NCI-H2171 (cell line): ENCODE measurements at places on chromosomes 5 and 9.

- no peak for DNase-seq
Observed at GRCh38 chr9:32672469-32672868, 37.0 kb upstream of the TAF1L start.

GRCh38 chr5:10665799-10666198 lies 95.2 kb downstream of the DAP start:
- DNase-seq = no peak

DNA sequence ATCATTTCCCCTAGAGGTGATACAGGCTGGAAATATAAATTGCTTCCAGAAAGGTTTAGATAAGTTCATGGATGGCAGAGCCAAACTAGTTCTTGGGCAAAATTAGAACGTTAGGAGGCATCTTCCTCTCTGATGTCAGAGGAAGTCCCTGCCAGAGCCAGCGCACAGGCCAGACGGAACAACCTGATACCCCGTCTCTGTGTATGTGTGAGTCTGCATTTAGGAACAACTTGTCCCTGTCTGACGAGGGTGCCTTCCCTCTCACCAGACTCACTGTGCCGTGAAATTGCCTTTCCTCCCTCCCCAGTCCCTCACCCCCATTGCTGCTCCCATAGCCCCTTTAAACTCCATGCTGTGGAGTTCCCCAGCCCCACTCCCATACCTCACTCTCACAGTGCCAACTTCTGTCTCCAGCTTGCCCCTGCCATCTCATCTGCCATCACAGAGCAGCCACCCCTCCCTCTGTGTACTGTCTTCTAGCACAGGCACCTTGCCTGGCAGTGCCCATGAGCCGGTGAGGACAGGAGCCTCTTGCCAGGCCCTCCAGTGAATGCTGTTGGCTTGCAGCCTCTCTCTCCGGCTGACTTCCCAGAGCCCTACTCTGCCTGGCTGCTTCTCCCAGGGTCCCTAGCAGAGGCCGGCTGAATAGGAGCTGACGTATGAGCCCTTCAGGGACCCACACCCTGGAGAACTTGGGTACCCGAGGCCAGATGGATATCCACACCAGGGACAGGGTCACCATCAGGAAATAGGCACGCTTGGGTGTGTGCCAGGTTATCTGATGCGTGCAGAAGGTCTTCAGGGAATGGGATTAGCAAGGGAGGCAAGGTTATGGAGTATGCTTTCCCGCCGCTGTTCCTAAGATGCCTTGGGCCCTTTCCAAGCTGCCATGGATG lies 26.7 kb downstream of the UNC5A start:
- peak; percentile 63 for DNase-seq

DNA sequence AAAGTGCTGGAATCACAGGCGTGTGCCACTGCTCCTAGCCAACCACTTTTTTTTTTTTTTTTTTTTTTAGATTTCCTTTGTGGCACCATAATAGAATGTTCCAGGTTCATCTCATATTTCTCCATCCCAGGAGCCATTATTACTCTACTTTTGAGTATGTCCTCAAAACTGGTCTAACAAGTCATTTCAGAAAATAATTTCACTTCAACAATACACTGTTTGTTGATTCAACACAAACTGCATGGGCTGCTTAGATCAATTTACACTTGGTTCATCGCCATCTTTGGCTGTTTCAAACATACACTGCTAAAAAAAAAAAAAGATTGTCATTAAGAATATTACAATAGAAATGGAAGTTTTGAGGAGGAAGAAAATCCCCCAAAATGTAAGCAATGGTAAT lies 57.9 kb downstream of the CSNK1A1 start:
- DNase-seq = no peak

GRCh38 chr5:97618721-97619120 lies 435.7 kb upstream of the RIOK2 start:
- no peak for DNase-seq

- DNase-seq = no peak
Observed at GRCh38 chr9:23160952-23161469, 665.0 kb downstream of the ELAVL2 start.

DNA sequence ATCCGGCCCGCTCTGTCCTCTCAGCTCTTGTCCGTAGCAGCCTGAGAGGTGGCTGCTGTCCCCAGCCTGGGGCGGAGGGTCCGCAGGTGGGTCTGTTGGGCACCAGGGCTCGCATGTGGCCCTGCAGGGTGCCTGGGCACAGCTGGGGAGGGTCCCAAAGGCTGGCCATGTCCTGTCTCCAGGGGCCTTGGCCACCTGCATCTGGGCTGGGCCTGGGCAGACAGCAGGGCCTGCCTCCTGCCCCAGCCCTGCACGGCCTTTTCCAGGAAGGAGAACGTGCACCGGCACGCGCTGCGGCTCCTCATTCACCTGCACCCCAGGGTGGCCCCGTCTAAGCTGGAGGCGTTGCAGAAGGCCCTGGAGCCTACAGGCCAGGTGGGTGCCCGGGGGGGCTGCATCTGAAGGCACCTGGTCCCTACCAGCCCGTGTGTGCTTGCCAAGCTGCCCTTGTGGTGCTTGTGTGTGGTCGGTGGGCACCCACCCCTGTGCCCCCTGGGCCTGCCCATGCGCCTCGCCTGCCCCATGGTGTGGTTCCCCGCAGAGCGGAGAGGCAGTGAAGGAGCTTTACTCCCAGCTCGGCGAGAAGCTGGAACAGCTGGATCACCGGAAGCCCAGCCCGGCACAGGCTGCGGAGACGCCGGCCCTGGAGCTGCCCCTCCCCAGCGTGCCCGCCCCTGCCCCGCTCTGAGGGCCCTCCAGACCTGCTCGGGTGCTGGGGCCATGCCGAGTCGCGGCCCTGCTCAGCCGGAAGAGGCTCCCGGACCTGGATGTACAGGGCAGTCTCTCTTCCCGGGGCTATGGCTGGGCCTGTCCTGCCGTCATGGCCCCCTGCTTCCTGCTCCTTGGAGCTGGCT lies 5.1 kb upstream of the TOR4A start:
- DNase-seq = no peak

DNA sequence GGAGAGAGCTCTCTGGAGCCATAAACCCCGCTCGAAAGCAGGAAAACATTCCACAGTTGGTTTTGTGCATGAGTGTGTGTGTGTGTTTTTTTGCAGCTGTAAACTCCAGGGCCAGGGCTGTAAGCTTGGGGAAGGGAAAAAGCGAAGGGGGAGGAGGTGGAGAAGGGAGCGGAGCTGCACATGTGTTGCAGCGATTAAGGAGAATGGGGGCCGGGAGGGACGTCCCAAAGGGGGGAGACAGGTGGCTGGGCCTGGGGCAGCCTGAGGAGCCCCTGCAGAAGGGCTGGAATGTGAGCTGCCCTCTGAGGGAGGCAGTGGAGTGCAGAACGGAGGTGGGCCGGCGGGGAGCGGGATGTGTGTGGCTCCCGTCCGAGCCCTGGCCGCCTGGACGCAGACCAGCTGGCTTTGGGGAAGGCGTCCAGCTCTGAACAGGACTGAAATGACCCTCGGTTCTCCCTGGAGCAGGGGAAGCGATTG lies 2.7 kb upstream of the MYMK start:
- no peak for DNase-seq

DNA sequence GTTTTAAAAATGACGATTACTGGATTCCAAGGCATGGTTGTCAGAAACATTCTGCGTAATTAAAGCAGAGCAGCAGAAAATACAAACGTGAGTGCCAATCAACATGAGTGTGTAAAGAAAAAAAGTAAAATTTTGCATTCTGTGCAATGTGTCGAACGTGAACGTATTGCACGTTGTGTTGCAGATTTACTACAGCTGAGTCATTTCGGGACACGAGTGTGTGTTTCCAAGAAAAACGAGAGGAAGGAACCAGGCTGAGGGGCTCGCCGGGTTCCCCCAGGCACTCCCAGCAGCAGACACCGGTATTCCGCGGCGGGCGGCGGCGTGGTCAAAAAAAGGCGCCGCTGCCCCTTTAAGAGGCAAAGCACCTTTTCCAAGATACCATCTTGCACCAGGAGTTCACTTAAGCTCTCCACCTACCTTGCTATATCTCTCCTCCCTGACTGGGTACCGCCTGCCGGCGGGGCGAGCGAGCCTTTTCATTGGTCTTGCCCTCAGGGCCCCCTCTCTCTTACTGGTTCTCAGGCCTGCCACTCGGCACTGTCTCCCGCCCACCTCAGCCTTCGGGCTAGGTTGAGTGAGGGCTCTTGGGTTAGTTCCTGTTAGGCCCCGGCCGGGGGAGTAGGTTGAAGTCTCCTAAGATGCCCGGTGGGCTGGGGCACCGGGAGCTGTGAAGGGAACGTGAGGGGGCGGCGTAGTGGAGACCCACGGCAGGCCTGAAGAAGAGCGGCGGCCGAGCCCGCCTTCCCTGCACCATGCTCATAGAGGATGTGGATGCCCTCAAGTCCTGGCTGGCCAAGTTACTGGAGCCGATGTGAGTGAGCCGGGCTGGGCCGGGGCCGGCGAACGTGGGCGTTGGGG lies at the start of gene RBM27:
RBM27 (plus strand) TSS at position 595 of the 861 bp plus-strand sequence; CDS start at position 756, 161 bp downstream.
- DNase-seq = peak; percentile 83

DNA sequence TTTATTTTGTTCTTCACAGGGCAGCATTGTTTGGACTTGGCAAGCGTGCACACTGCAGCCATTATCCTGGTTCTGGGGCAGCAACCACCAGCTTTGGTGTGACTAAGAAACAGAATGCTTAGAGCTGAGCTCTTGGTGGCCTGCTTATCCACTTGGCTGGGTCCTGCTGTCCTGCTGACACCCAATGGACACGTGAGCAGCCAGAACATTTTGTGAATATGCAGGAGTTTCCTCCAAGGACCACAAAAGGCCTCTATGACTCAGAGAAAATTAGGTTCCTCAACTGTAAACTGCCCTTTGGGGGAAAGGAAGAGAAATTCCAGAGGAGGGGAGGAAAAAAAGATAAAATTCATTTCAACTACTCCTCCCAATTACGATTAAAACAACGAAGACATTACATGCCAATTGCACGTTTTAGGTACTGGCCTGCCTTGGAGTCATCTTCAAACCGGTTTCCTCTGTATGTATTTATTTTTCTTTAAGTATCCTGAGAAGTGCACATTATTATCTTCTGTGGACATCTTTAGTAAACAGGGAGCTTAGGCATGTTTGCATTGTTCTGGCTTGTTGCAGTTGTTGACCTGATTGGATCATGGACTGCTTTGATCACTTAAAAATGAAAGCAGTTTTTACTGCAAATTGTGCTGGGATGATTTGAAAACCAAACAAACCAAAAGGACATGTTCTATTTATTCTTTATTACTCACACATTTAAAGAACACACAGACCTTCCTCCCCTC lies 82.3 kb upstream of the TLE4 start:
- DNase-seq = no peak

DNA sequence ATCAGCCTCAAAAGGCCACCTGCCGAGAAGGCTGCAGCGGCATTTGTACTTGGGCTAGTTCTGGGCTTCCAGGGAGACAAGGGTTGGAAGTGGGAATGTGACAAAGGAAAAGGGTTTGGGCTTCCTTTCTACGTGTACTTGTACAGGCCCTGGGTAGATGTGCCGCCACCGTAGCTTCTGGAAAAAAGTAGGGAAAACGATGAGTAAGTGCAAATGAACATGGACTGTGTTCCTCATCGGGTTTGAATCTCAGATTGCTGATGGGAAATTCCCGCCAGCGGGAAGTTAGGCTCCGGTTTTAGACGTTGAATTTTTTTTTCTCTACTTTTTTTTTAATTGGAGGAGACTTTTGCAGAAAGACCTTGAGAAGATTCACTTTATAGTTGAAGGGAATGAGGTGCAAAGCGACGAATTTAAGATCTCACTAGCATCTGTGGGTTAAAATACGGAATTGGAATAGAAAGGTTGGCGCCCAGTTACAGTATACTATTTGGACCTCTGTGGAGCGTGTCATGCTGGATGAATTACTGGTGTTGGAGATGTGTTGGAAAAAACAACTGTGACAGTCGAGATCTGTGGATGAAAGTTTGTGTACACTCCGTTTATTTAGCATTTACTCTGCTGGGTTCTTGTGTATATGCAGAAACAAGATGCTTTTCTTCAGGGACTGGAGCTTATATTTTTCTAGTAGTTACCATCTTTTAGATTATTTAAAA lies 1.2 kb downstream of the G3BP1 start:
- no peak for DNase-seq

GRCh38 chr9:127223266-127223665 lies 41.3 kb upstream of the GARNL3 start:
- no peak for DNase-seq

GRCh38 chr9:105672711-105673234 lies 10.5 kb downstream of the TAL2 start:
- no peak for DNase-seq

DNA sequence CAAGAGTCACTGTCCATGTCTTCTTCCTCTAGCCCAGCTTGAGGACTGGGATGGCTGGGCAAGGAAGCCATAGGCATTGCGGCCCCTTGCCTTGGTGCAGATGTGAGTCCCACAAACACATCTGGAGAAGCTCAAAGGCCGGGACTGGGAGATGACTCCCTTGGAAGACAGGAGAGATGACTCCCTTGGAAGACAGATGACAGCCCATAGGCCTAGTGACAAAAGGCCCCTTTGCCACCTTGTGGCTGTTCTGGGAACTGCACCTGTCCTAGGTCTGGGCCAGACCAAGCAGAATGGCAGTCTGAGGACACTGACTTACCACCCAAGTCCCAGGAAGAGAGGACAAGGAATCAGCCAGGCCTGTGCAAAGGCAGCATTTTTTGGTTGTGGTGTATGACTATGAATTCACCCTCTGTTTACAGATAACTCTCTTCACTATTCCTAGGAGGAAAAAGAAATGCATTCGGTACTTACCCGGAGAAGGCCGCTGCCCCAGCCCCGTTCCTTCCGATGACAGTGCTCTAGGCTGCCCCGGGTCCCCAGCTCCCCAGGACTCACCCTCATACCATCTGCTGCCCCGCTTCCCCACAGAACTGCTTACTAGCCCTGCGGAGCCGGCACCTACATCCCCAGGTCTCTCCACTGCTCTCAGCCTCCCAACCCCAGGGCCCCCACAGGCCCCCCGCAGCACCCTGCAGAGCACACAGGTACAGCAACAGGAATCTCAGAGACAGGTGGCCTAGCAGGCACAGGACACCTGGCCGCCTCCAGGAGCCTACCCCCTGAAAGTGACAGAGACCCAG lies 30.8 kb downstream of the SKP1 start:
- DNase-seq = peak; percentile 4

- no peak for DNase-seq
Observed at GRCh38 chr5:174503461-174504265, 220.7 kb upstream of the MSX2 start.

- DNase-seq = no peak
Observed at GRCh38 chr5:137264041-137264440, 235.1 kb downstream of the SPOCK1 start.

- DNase-seq = no peak
Observed at GRCh38 chr9:101689039-101689438, 49.4 kb downstream of the GRIN3A start.

GRCh38 chr5:66647146-66647856 lies 51.1 kb downstream of the MAST4 start:
- no peak for DNase-seq

DNA sequence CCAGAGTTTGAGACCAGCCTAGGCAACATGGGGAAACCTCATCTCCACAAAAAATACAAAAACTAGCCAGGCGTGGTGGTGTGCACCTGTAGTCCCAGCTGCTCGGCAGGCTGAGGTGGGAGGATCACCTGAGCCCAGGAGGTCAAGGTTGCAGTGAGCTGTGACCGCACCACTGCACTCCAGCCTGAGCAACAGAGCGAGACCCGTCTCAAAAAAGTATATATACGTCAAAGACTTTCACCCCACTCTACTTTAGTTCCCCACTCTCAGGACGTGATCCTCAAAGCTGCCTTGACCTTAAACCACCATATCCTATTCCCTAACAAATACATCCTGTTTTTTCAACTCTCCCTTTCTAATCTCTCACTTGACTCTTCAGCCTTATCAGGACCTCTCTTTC lies 41.0 kb downstream of the PCDHGC5 start:
- no peak for DNase-seq
